GM12864 (cell line): ENCODE measurements at places on chromosomes 5 and 9.

GRCh38 chr5:72377910-72378638, 57.9 kb downstream of the PTCD2 start:
- no peak for DNase-seq

- no peak for DNase-seq
Observed at GRCh38 chr9:19379697-19380046, 364 bp downstream of the RPS6 start.

- DNase-seq = no peak
Observed at GRCh38 chr5:169098331-169099121, 202.4 kb downstream of the SLIT3 start.

DNA sequence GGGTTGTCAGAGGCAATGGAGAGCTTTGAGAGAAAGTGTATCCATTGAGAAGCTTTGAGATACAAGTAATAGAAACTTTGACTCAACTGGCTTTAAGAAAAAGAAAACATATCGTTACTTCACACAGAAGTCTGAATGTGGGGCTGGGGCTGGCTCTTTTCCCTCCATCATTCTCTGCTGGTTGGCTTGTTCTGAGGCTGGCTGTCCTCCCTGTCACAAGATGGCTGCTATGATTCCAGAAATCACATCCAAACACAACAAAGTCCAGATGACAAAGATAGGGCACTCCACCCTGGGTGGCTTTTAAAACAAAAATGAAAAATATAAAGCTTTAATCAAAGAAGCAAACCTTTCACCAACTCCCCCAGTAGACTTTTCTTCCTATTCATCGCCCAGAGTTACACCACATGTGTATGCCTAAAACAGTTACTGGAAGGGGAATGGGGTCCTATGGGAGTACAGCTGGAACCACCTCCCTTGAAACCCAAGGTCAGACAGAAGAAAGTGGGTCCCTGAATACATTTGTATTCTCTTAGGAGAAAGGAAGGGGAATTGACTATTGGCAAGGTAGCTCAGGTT, 284.3 kb downstream of the GAS1 start:
- no peak for DNase-seq

- no peak for DNase-seq
Observed at GRCh38 chr5:61632064-61632463, 300.0 kb downstream of the ZSWIM6 start.

DNA sequence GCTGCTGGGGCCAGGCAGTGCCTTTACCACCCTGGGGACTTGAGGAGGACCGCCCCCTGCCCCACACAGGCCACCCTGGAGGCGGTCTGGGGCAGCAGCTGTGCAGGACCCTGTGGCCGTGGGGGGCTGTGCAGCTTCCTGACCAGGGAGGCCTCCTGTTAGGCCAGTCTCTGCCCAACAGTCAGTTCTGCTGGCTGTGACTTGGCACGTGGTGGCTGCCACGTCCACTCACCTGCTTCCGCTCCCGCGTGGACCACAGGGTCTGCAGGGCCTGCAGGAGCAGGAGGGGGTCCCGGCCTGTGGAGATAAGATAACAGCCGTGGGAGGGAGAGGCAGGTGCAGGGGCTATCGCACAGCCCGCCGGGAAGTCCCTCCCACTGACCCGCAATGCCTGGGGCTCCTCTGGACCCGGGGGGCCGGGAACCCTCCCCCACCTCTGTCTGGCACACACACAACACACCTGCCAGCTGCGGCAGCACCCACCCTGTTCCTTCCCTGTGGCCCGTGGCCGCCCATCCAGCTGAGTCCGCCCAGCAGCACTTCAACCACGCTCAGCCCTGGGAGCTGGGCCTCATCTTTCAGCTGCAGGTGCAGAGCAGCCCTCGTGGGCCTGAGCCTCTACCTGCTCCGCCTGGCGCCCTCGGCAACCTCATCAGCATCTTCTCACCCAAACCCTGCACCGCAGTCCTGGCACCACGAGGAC, 39.7 kb downstream of the EXD3 start:
- no peak for DNase-seq

DNA sequence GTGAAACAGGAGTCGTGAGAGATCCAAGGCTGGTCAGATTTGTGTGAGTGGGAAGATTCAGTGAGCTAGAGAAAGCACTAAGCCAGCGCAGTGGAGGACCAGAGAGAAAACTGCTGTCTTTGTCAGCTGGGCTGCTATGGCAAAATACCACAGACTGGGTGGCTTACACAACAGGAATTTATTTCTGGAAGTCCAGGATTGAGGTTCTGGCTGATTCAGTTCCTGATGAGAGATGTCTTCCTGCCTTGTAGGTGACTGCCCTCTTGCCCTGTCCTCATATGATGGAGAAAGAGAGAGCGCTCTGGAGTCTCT, 24.2 kb upstream of the ANKRD33B start:
- DNase-seq = no peak

GRCh38 chr9:69317081-69317480, 7.9 kb upstream of the ENTREP1 start:
- no peak for DNase-seq

GRCh38 chr5:150213530-150213929, 23.7 kb downstream of the SLC6A7 start:
- no peak for DNase-seq

DNA sequence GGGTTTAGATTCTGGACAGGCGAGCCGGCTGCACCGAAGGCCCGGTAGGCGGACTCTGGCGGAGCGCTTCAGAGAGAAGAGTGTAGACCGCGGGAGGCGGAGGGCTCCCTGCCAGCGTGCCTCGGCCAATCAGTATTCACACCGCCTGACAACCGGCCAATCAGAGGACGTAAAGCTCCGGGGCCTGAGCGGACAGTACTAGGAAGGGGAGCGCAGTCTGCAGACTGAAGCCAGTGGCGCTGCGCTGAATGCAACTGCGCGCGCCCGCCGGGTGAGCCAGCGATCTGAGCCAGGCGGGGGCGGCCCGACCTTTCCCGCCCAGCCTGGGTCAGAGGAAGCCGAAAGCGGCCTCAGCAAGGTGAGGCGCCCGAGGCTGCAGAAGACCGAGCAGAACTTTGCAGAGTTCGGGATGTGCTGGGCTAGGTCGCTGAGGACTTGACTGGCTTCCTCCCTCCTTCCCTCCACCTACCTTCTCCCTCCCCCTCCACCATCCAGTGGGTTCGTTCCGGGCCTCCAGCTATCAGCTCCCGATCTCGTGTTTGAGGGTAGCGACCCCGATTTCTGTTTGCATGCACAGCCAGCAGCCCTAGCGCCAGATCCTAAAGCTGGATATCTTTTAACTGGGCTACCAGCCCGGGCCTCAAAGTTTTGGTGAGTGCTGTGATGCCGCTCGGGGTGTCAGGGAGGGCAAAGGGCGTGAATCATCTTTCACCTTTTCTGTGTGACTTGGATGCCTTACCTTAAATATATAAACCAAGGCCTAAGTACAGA, at the start of gene DMRT2:
Gene DMRT2, plus strand, starts transcription at position 233 of the 771 bp plus-strand sequence. CDS start 1,257 bp downstream, outside the sequence.
- DNase-seq = no peak

DNA sequence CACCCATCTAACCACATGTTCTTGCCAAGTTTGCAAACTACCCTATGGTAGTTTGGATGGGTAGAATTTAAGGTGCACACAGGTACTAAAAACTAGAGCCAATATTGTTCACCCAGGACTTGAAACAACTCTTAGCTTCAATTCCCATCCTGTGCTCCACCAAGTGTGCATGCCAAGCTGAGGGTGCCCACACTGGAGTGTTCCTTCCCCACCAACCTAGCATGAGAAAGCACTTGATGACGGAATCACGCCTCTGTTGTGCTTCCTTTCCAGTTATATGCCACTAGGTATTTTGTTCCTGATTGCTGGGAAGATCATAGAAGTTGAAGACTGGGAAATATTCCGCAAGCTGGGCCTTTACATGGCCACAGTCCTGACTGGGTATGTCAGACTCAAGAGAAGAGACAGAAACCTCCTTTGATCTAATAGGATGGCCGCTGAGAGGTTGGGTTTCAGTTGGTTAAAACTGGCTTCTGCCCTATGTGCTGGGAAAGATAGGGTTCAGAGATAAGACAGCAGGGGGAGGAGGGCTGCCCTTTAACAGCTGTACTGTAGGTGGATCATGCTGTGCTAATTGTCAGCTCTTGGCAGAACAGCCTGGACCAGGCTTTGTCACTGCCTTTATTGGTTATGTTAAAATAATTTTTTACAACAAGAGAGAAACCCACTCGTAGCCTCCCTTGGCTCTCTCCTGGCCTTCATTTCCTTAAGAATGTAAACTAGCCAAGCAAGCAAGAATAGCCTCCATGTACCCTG, 83.5 kb downstream of the SLC1A1 start:
- no peak for DNase-seq

- no peak for DNase-seq
Observed at GRCh38 chr9:117733465-117733864, 29.3 kb downstream of the TLR4 start.

GRCh38 chr5:95664204-95664786, 17.7 kb downstream of the RFESD start:
- no peak for DNase-seq

- DNase-seq = no peak
Observed at GRCh38 chr9:73441890-73442818, 290.5 kb downstream of the ANXA1 start.

DNA sequence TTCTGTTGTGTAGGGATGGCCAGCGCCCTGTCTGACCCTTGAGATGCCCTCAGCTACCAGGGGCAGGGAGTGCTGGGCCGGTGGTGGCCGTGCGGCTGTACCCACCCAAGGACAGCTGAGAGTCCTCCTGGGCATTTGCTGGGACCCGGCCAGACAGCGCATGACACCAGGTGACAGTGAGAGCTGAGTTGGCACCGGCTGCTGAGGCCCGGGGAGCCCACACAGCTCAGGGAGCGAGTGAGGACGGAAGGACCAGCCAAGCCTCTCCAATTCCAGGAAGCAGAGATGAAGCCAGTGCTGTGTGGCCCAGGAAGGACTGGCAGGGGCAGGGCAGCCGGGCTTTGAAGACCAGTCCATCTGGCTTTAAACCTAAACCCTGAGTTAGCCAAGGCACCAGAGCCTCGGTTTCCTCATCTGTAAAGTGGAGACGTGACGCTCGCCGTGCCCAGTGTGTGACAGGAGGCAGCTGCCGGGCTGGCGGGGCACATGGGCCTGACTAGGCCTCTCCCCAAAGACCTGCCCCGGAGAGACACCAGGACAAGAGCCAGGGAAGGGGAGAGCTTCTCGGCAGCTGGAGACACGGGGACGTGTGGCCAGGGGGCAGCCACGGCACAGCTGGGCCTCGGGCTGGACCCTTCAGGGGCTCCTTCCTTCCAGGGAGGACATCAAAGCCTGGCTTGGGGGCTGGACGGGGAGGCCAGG, 3.0 kb upstream of the AGPAT2 start:
- DNase-seq = no peak

DNA sequence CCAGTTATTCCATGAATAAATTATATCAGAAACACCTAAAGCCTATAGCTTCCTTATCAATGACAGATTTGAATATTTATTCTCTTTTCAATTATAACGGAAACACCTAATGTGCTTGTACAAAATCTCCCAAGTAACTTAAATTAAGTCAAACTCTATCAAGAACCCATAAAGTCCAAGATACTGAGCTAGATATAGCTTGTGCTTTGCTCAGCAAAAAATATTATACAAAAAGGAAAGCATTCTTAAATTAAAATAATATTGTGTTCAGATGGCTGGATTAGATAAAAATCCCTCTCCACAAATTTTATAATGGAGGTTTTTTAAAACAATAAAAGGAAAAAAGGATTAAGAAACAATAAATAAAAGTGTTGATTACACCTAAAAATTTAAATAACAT, 23.7 kb downstream of the NADK2 start:
- DNase-seq = no peak

DNA sequence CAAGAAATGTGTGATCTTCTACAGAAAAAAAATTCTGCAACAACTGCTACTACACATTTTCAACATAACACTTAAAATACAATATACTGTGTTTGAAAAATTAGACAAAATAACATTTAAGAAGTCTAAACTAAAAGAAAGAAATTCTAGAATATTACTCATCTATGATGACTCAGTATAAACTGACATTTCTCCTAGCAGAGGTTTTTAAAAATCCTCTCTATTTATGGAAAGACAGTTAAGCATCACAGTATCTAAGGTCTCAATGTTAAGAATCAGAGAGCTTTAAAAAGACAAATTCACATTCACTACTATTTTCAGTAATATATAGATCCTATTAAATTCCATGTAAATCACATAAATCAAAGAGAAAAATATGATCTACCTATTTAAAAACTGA, 61.3 kb downstream of the NR2F1-AS1 start:
- no peak for DNase-seq

GRCh38 chr9:127386249-127386648, 10.7 kb upstream of the SLC2A8 start:
- no peak for DNase-seq

DNA sequence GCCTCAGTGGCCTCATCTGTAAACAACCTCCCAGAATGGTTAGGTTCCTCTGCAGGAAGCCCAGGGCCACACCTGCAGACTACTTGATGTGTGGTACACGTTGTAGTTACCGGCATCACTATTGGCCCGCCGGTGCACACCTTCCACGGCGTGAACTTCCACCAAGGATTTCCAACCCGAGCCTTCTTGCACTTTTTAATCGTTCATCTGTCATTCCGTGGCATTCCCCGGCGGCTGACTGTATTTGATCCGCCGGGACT, 5.3 kb upstream of the TRIM41 start:
- DNase-seq = peak; percentile 26

DNA sequence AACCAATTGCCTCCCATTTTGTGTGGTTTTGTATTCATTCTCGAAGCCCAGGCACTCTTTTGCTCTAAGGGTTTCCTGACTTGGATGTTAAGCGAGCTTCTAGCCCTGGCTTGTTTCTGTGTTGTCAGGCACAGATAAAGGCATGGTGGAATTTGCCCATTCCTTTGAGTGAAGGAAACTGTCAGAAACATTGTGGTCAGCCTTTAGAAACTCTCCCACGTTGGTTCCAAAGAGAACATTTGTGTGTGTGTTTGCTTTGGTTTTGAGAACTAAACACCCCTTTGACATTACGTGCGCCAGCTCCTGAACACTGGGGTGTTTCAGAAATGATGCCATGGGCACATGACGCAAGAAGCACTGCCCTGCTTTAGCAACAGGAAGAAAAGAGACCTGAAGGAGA, 320.9 kb downstream of the NTRK2 start:
- no peak for DNase-seq

DNA sequence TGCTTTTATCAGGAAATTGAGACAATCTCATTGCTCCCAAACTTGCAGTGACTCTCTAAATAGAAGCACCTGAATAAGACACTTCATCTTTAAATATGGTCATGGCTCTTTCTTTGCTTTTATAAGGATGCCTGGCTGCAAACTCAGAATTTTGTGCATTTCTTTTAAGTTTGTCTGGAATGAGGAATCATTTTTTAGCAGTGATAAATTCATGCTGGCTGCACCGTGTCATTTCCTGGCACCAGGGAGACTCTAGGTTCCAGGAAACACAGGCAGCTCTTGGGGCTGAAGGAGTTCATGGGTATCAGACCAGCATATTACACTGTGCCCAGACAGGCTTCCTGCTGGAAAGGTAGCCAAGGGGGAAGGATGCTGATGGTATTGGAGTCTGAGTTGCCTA, 109.9 kb downstream of the NUDT12 start:
- no peak for DNase-seq

- DNase-seq = no peak
Observed at GRCh38 chr5:5902678-5903646, 475.4 kb downstream of the MED10 start.

- peak; percentile 48 for DNase-seq
Observed at GRCh38 chr5:116358911-116359418, 215.7 kb downstream of the SEMA6A start.
